Purkinje cell (primary cell): ENCODE measurements at places on chromosomes 5 and 9. TPM values are rescaled to one million over a fixed set of nuclear protein-coding genes. Genes with fewer than 3 reads are reported as not detected.

TAS2R1 gene
- polyA plus RNA-seq, result not detected in 2 replicates

CHSY3 gene
- polyA plus RNA-seq, result 4.9 TPM in 1 of 2 replicates, not detected in the other

IL9 gene
- not detected in 2 replicates for polyA plus RNA-seq

SMIM33 gene
- polyA plus RNA-seq, result not detected in 2 replicates

CNTNAP3 gene
- 0.73 and 1.1 TPM in 2 replicates for polyA plus RNA-seq

DTWD2 gene
- polyA plus RNA-seq, result 2.0 and 5.5 TPM in 2 replicates

KLHL3 gene
- polyA plus RNA-seq, result 42.9 and 50.7 TPM in 2 replicates

ALDOB gene
- 2.0 TPM in 1 of 2 replicates, not detected in the other for polyA plus RNA-seq

SNAPC4 gene
- 0.55 and 0.71 TPM in 2 replicates for polyA plus RNA-seq

HMMR gene
- polyA plus RNA-seq, result 0.70 TPM in 1 of 2 replicates, not detected in the other

C9orf153 gene
- 0.14 and 0.98 TPM in 2 replicates for polyA plus RNA-seq

PITX1 gene
- polyA plus RNA-seq, result not detected in 2 replicates

ECSCR gene
- 2.1 TPM in 1 of 2 replicates, not detected in the other for polyA plus RNA-seq

WDR38 gene
- not detected in 2 replicates for polyA plus RNA-seq

COL5A1 gene
- 5.9 and 11.6 TPM in 2 replicates for polyA plus RNA-seq

DRD1 gene
- polyA plus RNA-seq, result 10.2 and 14.1 TPM in 2 replicates

PCDHB11 gene
- polyA plus RNA-seq, result 1.1 and 1.6 TPM in 2 replicates

CDH9 gene
- polyA plus RNA-seq, result 13.0 TPM in 1 of 2 replicates, not detected in the other

RAB3C gene
- polyA plus RNA-seq, result 102 and 166 TPM in 2 replicates

SPINK9 gene
- 1.5 TPM in 1 of 2 replicates, not detected in the other for polyA plus RNA-seq

AGXT2 gene
- not detected in 2 replicates for polyA plus RNA-seq

N4BP3 gene
- polyA plus RNA-seq, result 0.43 and 0.79 TPM in 2 replicates

ENTPD2 gene
- polyA plus RNA-seq, result not detected in 2 replicates

SLC36A2 gene
- not detected in 2 replicates for polyA plus RNA-seq

FANCG gene
- polyA plus RNA-seq, result 3.2 and 6.0 TPM in 2 replicates

PDCD1LG2 gene
- polyA plus RNA-seq, result 0.71 TPM in 1 of 2 replicates, not detected in the other

TRPM6 gene
- polyA plus RNA-seq, result not detected in 2 replicates

NUTM2F gene
- polyA plus RNA-seq, result not detected in 2 replicates
